ENCODE measurements at places on chromosomes 5 and 9.
A peak's percentile ranks its signal among the peaks of the same experiment; 100 is the strongest.

GRCh38 chr5:143350751-143351602, 52.5 kb downstream of the NR3C1 start:
- no peak for DNase-seq

DNA sequence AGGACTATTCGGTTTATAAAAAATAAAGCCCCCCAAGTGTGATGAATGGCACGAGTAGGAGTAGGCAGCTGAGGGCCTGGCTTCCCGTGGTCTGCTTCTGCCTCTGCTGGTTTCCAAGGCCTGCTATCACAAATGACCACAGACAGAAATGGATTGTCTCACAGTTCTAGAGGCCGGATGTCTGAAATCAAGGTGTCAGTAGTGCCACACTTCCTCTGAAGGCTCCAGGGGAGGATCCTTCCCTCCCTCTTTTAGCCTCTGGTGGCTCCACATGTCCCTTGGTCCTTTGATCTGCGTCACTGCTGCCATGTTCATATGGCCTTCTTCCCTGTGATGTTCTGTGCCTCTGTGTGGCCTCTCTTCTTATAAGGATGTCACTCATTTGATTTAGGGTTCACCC, 15.1 kb downstream of the PRKACG start:
- no peak for DNase-seq

- no peak for DNase-seq
These were observed 61.9 kb downstream of the SNX24 start for GRCh38 chr5:122907276-122907675.

GRCh38 chr5:98557916-98558315, 215.5 kb upstream of the RGMB start:
- DNase-seq: no peak

DNA sequence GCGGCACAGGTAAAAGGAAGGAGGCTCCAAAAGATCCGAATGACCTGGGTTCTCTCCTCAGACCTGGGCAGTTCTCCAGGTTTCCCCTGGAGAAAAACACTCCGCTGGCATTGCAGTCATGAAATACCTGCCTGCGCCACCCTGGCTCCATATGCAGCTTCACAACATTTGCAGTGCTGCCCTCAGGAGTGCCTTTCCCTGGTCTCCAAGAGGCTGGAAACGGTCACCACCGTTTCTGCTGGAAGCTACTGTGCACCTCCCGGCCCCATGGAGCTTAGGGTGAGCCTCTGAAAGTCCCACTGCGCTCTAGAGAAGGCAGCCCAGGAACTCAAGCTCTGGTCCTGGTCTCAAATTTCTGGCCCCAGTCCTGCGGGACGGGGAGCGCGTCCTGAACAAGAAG, 670 bp downstream of the UGT3A1 start:
- DNase-seq: no peak

DNA sequence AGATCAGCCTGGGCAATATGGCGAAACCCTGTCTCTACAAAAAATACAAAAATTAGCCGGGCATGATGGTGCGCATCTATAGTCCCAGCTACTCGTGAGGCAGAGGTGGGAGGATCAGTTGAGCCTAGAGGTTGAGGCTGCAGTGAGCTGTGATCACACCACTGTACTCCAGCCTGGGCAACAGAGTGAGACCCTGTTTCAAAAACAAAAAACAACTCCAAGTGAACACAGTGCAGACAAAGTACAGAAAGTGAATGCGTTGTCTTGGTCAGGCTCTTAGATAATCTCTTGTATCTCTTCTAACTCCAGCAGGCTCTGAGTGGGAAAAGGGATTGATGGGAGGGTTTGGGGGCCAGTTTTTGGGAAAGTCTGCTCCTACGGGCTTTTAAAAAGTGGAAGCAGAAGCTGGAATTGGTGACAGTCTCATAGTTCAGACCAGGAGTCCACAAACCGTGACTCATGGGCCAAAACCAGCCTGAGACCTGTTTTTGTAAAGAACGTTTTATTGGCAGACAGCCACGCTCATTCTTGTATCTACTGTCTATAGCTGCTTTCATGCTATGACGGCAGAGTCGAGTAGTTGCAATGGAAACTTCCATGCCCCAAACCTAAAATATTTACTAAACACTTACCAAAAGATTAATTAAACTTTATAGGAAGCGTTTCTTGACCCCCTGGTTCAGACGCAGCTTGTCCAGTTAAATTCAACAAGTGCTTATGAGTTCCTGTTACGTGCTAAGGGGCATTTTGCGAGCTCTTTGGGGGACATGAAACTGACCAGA, 32.9 kb downstream of the NDST1 start:
- DNase-seq: no peak

DNA sequence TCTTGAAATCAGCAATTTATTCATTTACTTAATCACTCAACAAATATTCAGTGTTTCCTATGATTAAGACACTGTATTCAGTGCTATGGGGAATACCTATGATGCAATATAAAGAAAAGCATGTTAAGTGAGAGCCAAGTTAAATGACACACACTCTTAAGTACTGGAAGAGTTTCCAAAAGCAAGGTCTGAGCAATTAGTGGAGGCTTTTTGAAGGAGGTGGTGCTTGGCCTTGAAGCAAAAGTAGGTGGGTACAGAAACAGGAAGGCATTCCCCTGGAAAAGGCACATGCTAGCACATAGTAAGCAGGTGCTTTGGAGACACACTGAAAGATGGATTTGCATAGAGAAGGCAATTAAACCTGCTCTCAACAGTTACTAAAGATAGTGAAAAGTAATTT, 4.0 kb downstream of the TSLP start:
- DNase-seq: peak; percentile 91

DNA sequence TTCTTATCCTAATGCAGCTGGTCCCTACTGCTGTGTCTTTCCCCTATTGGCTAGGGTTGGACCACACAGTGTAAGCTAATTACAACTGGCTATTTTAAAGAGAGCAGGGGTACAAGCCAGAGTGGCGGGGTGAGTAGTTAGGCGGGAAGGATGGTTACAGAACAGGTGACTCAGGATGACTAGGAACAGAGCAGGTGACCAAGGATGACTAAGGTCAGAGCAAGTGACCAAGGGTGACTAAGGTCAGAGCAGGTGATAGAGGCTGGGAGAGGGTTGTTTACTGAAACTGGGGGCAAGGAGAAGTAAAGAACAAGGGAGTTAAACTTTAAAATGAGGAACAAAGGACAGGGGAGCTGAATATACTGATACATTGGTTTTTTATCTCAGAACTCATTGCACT, 125.4 kb downstream of the PTTG1 start:
- peak; percentile 64 for DNase-seq

DNA sequence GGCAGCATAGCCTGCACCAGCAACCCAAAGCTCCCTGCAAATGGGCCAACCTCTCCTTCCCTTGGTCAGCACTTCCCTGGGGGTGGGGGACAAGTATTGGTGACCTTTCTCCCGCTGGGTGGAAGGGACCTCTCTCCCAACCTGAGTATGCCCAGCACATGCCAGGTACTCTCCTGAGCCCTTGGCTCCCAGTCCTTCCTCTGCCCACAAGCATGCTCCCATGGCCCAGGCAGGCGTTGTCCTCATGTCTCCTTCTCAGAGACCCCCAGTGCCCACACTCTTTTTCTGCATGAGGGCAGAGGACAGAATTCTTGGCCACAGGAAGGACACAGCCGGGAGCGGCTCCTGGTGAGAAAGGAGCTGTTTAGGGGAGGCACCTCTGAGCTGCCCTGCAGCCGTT, 60.3 kb downstream of the PHF2 start:
- no peak for DNase-seq

DNA sequence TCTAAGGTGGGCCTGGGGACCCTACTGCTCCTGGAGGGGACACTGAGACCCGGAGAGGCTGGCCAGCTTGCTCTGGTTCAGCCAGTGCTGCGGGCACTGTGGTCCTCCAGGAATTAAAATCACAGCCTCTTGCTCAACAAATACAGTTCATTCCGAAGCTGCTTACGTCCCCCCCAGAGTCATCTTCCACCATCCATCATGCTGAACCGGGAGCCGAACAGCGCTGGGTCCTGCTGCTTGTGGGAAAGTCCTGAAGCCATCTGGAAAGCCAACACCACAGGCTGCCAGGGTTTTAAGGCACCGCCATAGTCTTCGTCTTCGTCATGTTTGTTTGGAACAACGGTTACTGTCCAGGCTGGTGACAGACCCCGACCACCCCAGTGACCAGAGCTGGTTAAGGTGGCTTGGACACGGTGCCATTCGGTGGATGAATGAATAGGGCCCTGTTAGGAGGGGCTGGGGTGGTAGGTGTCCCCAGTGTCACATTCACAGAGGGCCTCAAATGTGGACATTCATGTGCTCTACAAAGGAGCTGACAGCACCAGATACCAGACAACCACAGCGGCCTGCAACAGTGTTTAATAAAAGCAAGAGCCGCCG, 81.6 kb upstream of the PHYKPL start:
- no peak for DNase-seq

DNA sequence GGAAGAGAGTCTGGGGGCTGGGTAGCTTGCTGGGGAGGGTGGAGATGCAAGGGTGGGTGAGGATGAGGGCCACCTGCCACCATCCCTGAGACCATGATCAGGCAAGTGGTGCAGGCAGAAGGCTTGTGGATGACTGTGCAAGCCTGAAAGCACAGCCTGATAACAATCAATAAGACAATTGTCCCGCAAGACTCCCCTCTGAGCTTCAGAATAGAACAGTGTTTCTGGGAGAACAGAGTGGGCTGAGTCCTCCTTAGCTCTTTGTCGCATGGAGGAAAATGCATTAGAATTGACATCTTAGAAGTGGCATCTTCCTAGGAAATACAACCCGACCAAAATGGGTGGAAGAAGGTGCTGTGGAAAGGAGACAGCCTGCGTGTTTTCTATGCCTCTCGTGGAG, 6.6 kb downstream of the GADD45G start:
- DNase-seq: no peak

DNA sequence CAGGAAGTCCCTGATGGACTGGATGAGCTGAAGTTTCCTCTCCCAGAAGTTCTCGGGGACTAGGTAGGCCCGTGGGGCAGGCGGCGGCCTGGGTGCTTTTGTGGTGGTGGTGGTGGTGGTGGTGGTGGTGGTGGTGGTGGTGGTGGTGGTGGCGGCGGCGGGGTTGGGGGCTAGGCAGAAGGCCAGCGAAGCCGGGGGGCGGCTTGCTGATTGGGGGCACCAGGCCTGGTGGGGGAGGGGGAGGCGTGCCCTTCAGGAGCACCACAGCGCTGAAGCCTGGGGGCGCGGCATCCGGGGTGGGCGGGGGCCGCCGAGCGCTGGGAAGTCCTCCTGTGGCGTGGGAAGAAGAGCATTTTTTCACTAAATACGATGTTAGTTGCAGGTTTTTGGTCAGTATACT, 26.9 kb downstream of the SPATA31C1 start:
- no peak for DNase-seq

DNA sequence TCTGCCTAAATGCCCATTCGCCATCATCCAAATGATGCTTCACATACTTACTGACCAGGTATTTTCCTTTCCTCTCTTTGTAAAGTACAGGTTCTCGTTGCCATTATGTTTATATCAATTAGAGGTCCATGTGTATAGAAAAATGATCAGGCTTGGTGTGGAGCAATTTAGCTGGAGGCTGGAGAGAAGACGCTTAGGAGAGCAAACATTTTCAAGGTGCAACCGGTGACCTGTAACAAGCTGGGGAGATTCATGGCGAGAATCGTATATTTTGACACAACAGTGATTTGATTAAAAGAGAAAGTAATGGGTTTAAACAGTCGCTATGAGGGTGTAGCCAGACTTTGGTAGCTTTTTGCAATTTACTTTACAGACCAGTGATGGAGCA, 170.9 kb upstream of the TBCA start:
- DNase-seq: no peak

DNA sequence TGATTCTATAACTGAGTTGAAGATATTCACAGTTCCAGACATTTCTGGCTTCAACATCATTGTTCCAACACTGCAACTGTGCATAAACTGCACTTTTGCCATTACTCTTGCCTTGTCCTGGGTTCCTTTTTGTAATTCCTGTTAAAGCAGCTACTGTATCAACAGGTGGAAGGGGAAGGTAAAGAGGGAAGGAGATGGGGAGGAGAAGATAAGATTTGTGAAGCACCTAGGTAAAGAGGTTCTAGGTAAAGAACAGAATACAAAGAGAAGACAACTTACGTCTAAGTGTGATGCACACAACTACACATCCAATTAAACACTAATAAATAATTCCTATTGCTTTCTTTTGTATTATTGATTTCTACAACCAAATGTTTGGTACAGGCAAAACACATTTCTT, 36.2 kb downstream of the LEAP2 start:
- no peak for DNase-seq

Data from RKO (cell line).